Myocyte (in vitro differentiated cells): ENCODE measurements at places on chromosomes 3 and 15.
A peak's percentile ranks its signal among the peaks of the same experiment; 100 is the strongest.

DNA sequence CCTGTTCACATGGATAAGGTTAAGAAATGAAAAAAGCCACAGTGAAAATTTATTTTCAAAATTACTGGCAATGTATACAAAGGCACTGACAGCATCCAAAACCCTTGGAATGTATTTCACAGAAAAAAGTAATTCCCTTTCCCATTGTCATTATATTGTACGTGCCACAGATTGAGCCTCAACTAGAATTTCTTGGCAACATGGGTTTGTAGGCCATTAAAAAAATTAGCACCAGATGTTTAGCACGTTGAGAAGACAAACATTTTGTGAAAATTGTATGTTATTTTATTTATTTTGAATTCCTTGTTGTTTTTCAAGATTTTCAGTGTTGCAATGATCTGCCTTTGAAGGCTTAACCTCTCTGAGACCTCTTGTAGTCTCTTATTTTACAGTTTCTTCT, 76.3 kb upstream of the EPHB3 start:
- DNase-seq: no peak

GRCh38 chr3:126528800-126529541, 5.0 kb downstream of the CHST13 start:
- no peak for DNase-seq

DNA sequence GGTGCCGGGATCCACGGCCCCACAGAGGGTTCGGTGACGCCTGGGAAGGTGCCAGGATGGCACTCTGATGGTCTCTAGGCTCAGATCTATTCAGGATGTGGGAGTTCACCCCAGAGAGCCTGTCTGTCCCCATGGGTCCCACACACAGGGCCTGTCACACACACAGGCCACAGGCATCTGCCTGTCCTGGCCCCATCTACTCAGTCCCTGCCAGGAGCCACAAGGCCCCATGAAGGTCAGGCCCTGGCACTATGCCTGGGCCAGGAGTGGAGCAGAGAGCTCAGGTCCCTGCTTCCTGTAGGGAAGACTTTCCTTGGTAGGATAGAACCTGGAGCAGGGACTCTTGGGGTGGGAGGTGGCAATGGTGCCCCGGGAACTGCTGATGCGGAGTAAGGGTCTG, 49.0 kb upstream of the FURIN start:
- DNase-seq: peak; percentile 82

DNA sequence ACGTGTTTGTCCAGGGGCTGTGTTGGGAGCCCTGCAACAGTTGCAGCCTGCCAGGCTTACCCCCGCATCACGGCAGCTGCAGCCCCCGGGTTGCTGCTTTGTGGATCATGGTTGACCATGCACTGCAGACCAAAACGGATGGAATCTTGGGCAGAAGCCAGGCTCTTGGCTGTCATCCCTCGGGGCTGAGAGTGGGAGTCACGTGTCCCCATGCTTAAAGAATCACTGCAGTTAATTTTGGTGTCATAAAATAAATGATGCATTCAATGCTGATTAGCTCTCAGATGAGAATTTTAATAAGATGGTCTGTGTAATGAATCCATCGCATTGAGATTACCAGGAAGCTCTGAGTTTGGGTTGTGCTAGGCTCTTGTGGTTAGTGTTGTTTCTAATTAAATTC, 115.6 kb downstream of the CHDH start:
- peak; percentile 83 for DNase-seq

GRCh38 chr3:37925157-37925556, 63.5 kb downstream of the CTDSPL start:
- DNase-seq: no peak

- DNase-seq: peak; percentile 53
These were observed 50.9 kb downstream of the C3orf20 start for GRCh38 chr3:14725564-14726440.

DNA sequence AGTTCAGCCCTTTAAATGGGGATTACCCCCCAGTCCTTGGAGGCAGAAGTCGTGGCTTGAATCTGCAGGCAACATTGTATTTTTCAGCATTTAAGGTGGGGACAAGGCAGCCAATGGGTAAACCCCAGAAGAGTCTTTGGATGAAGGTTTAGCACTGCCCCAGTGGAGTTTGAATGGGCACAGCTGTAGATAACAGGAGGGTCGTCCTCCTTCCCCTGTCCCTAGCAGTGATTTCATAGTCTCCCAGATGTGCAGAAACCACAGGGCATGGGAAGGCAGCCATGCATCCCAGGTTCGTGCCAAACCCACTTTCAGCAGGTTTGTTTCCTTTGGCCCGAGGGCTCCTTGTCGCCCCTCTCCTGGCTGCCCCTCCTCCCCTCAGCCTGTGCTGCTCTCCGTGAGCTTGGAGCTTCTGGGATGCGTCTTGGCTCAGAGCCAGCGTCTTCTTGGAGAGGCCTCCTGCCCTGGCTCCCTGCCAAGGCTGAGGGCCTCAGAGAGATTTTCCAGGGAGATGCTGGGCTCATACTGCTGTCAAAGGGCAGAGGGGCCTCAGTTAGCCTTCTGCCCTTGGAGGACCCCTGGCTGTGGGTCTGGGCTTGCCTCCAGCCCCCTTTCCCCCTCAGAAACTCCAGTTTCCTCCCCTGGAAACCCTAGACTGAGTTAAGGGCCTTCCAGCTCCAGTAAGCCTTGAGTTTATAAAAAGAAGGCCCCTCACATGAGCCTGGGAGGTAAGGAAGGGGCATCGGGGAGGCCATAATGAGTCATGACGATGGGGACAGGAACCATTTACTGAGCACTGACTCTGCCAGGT, 48.9 kb upstream of the POLG start:
- DNase-seq: no peak

DNA sequence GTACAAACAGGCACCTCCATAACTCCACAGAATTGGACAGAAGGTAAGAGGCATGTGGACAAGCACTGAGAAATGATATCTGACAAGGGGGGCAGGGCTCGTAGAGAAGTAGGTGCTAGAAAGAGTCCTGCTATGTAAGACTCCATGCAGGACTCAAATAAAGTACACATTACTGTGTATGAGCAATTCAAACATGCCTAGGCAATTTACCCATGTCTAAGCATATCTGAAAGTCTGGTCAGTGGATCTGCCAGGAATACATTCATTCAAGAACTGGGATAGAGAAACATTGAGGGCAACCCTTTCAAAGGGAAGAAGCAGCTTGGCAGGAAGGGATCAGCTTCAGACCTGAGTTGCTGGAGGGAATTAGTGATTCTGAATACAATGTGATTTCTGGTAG, 174.1 kb upstream of the MCTP2 start:
- no peak for DNase-seq

DNA sequence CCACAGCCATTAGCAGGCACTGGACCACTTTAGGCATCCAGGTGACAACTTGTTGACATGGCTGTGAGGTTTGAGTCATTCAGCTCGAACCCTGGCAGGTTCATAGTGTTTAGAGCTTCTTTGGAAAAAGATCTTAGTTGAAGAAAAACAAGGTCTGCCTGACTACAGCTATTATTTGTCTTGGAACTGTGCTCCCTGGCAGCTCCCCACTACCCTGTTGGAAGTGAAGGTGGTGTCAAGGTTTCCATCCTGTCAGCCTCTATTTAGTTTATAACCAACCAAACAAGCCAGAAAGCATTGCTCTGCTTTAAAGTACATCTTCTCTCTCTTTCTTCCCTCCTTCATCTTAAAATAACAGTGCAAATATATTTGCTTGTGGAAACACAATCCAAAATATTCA, 56.8 kb downstream of the KAT2B start:
- no peak for DNase-seq

DNA sequence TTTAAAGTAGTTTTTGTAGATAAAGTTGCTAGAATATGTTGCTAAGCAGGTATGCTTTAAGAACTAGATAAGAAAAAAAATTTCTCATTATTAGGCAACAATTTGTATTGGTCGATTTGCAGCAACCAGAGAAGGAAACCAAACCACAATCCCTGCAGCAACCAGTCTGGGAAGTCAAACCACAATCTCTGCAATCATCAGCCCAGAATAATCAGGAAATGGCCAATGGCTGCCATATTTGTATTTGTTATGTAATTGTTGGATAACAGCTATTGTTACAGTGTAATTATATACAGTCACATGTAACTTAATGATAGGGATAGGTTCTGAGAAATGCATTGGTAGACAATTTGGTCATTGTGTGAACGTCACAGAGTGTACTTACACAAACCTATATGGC, 23.6 kb downstream of the STXBP5L start:
- DNase-seq: peak; percentile 3

DNA sequence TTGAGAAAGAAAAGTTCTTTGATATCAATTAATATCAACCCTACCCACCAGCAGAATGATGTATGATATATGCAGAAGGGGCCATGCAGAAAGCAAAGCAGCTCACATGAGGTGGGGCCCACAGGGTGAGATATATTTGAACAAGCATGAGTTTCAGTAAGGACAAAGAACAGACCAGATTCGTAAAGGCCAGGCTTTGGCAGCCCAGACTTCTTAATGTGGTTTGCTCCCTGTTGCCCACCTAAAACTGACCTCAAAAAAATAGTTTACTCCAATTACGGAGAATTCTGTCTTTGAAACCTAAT, 255.7 kb upstream of the WNT5A start:
- no peak for DNase-seq

DNA sequence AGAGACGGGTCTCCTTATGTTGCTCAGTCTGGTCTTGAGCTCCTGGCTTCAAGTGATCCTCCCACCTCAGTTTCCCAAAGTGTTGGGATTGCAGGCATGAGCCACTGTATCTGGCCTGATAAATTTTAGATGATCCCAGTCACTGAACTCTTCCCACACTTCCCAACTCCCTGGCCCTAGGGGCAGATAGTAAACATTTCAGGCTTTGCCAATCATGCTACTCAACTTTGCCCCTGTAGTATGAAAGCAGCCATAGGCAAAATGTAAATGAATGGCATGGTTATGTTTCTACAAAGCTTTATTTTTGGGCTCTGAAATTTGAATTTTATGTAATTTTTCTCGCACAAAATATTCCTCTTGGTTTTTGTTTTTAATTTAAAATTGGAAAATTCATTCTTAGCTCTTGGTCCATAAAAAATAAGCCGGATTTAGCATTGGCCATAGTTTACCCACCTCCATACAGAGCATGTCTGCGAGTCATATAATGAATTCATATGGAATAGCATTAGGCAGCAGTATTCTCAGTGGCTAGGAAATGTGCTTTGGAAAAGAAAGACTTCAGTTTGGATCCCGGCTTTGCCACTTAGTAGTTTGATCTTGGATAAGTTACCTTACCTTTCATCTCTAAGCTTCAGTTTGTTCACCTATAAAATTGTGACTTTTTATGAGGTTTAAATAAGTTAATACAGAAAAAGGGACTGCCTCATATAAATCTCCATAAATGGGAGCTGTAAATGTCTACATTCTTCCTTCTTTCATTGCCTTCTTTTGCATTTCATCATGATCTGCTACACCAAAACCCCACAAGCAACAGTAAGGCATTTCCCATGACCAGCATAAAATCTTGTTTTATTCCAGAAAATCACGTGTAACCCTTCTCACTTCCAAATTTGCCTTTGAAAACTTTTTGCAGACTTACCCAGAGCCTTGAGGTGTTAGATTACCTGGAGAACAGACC, 360.3 kb upstream of the TPM1 start:
- no peak for DNase-seq

- no peak for DNase-seq
These were observed 62.1 kb downstream of the NR2F2 start for GRCh38 chr15:96392380-96393208.

DNA sequence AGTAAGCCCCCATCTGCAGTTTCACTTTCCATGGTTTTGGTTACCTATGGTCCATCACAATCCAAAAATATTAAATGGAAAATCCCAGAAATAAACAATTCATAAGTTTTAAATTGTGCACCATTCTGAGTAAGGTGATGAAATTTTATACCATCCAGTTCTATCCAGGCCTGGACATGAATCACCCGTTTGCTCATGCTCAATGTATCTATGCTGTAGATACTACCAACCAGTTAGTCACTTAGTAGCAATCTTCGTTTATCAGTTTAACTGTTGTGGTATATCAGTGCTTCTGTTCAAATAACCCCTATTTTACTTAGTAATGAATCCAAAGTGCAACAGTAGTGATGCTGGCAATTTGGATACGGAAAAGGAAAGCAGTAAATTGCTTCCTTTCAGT, 381.9 kb upstream of the AGTR1 start:
- no peak for DNase-seq

DNA sequence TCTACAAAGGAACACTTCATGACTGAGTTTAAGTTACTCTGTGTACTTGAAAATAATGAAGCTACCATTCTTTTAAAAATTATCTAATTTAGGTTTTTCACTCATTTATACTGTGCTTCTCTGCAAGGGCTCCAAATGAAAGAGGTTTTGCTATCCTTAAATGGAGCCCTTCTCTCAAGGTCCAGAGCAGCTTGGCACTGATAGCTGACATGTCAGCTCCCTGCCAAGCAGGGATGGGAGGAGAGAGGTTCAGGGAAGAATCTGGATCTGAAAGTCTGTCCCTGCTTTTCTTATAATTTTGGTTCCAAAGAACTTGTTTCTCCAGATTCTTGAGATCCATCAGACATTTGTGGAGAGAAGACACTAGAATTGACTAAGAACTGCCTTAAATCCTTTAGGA, 39.1 kb downstream of the MRPS11 start:
- DNase-seq: no peak

DNA sequence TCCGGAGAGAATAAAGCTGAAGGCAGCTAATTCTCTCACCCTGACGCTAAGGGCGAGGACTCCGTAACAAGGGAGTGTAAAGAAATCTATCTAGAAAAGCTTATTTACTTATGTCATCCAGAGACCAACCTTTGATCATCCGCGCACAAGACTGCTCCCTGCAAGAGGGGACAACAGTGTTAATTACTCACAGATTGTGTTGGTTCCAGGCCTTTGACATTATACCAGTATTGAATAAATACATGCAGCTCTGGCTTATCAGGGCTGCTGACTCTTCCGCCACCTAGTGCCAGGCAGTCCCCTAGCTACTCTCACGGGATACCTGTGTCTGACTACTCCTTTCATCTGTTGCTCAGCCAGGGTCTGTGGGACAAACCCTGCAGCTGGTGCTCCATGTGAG, 211.7 kb downstream of the DTWD1 start:
- no peak for DNase-seq

DNA sequence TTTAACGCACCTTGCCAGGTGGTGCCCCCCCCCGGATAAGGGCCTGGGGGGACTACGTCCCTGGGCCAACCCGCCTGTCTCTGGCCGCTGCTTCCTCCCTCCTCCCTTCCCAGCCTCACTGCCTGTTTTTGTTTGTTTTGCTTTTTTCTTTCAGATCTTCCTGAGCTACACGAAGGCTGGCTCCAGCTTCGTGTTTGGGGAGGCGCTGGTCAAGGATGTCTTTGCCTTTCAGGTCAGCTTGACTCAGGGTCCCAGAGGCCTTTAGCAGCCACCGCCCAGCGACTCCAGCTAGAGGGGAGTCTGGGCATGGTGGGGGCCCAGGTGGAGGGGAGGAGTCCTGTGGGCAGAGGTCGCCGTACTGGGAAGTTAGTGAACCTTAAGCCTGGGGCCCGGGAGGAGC, 24.1 kb downstream of the SLC28A1 start:
- DNase-seq: no peak

GRCh38 chr3:193240850-193241706, at the start of gene PLAAT1:
TSS of gene PLAAT1 (plus strand) at chr3:193241222. CDS start at chr3:193255651, 14,429 bp downstream.
- DNase-seq: no peak

DNA sequence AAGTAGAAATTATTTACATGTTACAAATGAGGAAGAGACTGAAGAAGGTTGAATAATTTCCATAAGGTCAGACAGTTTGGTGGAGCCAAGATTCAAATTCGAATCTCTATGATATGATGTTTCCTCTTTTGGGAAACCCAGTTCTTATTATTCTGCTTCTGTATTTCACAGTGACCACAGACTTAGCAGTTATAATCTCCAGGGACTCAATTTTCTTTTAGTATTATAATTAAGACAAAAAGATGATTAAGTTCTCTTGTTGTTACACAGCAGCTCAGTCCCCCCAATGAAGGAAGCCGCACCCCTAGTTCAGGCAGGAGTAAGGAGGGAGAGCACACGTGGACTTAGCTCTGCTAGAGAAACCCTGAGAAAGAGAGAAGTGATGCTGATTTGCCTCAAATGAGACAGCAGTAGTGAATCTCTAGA, 130.6 kb downstream of the CCNL1 start:
- DNase-seq: no peak
